Umbilical cord (tissue), 2 donors: ENCODE measurements at places on chromosomes 3 and 15. TPM values are rescaled to one million over a fixed set of nuclear protein-coding genes. Genes with fewer than 3 reads are reported as not detected.

Gene PLOD2
- 513 TPM for total RNA-seq

Gene THAP10
- 6.0 TPM for total RNA-seq

Gene DUOXA2
- total RNA-seq = 3.9 TPM

Gene HYKK
- 2.2 TPM for total RNA-seq

Gene SLC12A1
- 33.5 TPM for total RNA-seq

Gene PAK6
- total RNA-seq = 9.4 TPM

Gene SERINC4
- not detected for total RNA-seq

Gene PTPRG
- 84.0 TPM for total RNA-seq

Gene LRTM1
- not detected for total RNA-seq

Gene PRSS50
- not detected for total RNA-seq

Gene MAP6D1
- total RNA-seq = 5.8 TPM

Gene SYNPR
- 9.9 TPM for total RNA-seq

Gene ZNF609
- 14.4 TPM for total RNA-seq

Gene PTX3
- 33.0 TPM for total RNA-seq

Gene LHFPL4
- total RNA-seq = 0.48 TPM

Gene HDC
- total RNA-seq = 6.5 TPM

Gene TEX55
- not detected for total RNA-seq

Gene GOLGA6L7
- not detected for total RNA-seq

Gene FILIP1L
- 189 TPM for total RNA-seq

Gene CRABP1
- total RNA-seq = 7.7 TPM

Gene ACTRT3
- total RNA-seq = 2.6 TPM

Gene SOX14
- 0.72 TPM for total RNA-seq

Gene LMAN1L
- total RNA-seq = 1.2 TPM
